Stimulated activated CD4-positive, alpha-beta T cell treated with anti-CD3 and anti-CD28 coated beads, Interleukin-2, amount 100 ng/mL, for 24 hours (primary cell): ENCODE measurements at places on chromosomes 4 and X.

DNA sequence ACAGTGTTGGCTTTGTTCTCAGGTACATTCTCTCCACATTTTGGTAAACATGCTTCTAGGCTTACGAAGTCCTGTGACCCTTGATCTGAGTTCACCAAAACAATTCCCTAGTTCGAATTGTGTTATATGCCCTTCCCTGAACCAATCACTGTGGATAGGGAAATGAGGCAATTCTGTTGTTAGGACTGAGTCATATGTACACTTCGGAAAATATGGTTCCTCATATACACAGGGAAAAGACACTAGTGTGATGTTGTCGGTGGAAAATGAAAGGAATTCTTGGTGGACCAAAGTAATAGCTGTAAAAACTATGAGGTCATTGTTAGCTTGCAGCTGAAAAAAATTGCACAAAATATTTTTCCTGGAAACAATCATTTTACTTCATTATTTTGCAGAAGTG lies 46.6 kb upstream of the MAGEC2 start:
- DNase-seq = no peak

GRCh38 chr4:78299565-78299972 lies 242.4 kb downstream of the FRAS1 start:
- DNase-seq = no peak

GRCh38 chrX:9656277-9656676 lies 109.4 kb downstream of the GPR143 start:
- DNase-seq = no peak

DNA sequence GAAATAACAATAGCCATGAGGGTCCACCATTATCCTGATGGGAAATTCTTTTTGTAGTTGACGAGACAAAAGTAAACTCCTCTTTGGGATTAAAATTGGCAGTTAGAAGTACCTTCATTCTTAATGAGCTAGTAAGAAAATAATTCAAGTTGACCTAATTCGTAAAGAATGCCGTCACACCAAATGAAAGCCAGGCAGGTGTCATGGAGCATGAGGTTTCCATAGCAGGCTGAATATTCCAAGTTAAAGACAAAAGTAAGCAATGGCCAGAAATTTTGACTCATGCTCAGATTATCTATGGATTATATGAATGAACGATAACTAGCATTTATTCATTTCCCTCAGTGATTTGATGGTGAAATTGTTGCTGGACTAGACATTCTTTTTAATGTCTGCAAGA lies 192.2 kb upstream of the FAT1 start:
- DNase-seq = no peak

- DNase-seq = no peak
Measured at GRCh38 chrX:16745102-16745501, 25.7 kb downstream of the SYAP1 start.

- peak; percentile 49 for DNase-seq
Measured at GRCh38 chrX:104270916-104271512, 16.3 kb upstream of the ESX1 start.

DNA sequence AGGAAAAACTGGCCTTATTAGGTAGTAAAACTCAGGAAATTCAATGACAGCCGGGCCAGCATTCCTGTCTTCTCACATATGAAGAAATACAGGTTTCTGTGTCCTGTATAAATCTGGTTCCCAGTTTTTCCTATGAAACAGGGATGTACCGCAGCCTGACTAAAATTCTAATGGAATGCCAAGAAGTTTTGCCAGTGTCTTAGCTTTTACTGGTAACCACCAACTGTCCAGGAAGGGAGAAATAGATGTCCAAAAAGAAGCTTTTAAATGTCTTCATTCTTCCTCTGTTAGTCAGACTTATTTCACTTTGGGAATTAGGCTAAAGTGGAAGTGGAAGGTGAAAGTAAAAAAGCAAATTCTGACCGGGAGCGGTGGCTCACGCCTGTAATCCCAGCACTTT lies 108.0 kb upstream of the TBL1X start:
- no peak for DNase-seq

GRCh38 chr4:20591571-20591970 lies 108.7 kb upstream of the PACRGL start:
- DNase-seq = no peak

DNA sequence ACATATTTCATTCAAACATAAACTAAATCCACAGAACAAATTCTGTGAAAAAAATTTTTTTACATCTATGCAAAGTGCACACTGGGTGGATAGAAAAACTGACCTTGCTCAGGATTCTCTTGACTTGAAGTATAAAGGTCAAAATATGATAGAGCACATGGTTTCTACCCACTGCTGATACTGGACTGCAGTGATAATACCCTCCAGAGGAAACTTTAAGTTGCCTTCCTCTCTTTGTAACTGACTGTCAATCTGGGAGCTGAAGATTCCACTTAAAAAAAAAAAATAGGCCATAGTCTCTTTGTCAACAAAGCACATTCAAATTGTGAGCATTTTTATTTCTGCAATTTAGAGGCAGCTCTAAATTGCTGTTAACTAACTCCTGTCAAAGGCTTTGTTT lies 3.2 kb upstream of the AMMECR1 start:
- DNase-seq = no peak

DNA sequence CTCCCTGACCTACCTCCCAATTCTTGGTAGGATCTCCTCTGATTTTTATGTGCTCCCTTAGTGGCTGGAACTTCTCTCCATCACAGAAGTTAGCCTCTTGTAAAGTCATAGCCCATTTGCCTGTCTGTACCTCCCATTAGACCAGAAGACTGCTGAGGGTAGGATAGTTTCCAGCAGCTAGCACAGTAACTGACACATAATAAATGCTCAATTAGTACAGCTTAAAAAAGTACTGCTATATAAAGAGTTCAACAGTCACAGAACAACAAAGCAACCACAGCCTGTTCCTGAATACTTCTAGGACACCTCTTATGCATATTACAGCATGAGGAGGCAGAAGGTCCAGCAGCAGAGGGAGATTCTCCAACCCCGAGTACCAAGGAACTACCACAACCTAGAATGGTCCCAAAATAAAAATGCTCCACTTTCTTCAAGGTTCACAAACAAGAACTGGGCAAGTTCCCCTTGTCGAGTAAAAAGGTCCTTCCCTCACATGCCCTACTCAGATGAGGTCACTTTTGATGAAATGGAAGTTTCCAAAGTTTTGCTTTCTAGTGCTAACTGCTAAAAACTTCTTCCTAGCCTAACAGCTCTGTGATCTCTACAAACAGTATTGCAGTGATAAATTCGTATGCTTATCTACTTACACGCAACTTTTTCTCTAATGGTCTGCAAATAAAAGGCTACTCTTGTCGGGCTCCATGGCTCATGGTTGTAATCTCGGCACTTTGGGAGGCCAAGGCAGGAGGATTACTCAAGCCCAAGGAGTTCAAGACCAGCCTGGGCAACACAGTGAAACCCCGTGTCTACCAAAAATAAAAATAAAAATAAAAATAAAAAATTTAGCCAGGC lies 12.8 kb downstream of the MECP2 start:
- no peak for DNase-seq

GRCh38 chr4:177778623-177779022 lies 336.4 kb upstream of the AGA start:
- no peak for DNase-seq

DNA sequence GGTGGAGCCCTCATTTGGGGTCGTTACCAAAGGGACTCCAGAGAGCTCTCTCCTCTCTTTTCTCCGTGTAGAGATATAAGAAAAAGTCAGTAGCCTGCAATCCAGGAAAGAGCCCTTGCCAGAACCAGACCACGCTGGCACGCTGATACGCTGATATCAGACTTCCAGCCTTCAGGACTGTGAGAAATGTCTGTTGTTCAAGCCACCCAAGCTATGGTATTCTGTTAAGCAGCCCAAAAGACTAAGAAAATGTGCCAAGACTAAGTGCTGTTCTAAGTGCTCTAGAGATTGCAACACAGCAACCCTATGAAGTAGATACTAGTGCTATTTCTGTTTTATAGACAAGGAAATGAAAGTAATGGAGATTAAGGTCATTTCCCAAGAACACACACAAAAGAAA lies 205.7 kb downstream of the CAMK2D start:
- no peak for DNase-seq

- no peak for DNase-seq
Measured at GRCh38 chr4:38322714-38323113, 341.3 kb upstream of the KLF3 start.

GRCh38 chrX:101409043-101409442 lies 1.0 kb downstream of the HNRNPH2 start:
- no peak for DNase-seq

DNA sequence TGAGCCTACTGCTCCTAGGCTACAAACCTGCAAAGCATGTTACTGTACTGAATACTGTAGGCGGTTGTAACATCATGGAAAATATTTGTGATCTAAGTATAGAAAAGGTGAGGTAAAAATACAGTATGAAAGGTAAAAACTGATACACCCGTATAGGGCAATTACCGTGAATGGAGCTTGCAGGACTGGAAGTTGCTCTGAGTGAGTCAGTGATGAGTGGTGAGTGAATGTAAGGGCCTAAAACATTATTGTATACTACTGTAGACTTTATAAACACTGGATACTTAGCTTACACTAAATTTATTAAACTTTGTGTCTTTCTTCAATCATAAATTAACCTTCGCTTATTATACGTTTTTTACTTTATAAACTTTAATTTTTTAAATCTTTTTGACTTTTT lies 3.7 kb downstream of the KIF4A start:
- DNase-seq = no peak

DNA sequence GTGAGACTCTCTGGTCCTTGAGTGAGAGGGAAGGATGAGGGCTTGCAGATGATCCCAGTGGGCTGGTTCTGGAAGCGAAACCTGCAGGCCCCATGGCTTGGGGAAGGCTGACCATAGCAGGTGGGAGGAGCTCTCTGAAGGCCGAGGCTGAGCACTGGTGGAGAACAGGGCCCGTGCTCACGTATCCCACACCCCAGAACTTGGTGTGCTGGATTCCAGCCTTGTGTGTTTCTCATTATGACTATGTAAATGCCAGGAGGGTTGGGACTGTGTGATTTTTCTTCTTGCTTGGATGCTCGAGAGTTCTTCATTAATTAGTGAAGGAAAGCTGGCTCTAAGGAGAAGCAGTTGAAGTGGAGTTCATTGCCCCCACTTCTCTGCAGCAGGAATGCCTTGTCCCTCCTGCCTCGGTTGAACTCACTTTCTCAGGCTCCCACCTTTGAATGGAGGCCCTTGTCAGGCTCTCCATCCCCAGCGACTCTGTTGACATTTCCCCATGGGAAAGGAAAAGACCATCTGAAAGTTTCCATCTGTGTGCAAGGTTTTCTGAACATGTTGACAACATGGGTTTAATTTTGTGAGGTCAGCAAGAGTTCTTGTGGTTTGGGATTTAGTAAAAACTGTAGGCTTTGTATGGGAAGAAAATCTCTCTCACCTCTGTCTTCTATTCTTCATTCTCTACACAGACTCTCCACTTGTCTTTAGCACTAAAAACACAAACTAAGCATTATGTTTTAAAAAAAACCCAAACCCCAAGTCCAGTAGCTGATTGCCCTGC lies 57.7 kb downstream of the TBL1X start:
- no peak for DNase-seq

GRCh38 chr4:156954587-156954986 lies 17.0 kb downstream of the PDGFC start:
- no peak for DNase-seq

DNA sequence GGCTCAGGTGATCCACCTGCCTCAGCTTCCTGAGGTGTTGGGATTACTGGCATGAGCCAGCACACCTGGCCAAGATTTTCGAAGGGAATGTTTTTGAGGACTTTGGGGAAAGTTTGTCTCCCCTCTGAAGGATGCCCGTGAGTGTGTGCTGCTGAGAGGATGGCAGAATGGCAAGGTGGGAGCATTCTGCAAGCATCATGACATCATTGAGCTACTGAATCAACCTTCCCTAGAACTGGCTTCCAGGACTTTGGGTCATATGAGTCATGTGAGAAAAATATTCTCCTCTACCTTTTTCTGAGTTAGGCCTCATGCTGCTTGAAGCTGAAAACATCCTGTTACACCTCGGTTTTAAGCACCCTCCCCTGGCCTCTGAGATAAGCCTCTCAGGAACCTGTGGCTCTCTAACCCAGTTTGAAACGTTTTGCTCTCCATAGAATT lies 31.0 kb downstream of the TMEM131L start:
- DNase-seq = peak; percentile 61

DNA sequence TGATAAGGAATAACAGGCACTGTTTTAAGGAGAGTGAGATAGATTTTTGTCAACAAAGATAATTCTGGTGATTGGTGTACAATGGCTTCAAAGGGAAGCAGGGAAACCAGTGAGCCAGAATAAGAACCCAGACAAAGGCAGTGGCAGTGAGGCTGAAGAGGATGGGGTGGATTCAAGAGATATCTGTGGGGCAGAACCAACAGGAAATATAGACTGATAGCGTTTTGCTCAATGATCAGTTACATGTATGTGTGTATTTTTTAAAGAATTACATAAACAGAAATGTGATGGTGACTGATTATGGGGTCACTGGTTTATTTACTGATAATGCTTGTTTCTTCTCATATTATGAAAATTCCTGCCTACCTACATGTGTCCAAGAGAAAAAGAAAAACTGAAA lies 66.4 kb downstream of the AMMECR1 start:
- DNase-seq = no peak

DNA sequence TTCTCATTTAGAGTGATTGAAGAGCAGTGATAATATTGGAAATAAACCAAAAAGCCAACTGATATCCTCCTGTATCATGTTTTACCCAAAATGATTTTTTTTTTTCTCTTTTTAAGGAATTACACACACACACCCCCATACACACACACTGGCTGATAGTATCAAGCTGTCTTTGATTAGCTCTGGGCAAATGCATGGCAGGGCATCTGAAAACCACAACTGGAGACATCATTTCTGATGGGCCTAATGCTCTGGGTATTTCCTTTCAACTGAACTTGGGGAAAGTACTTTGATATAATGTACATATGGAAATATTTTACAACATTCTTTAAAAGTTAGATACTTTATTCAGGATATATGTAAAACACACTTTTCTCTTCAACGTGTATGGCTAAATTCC lies 14.2 kb upstream of the OSTC start:
- no peak for DNase-seq

DNA sequence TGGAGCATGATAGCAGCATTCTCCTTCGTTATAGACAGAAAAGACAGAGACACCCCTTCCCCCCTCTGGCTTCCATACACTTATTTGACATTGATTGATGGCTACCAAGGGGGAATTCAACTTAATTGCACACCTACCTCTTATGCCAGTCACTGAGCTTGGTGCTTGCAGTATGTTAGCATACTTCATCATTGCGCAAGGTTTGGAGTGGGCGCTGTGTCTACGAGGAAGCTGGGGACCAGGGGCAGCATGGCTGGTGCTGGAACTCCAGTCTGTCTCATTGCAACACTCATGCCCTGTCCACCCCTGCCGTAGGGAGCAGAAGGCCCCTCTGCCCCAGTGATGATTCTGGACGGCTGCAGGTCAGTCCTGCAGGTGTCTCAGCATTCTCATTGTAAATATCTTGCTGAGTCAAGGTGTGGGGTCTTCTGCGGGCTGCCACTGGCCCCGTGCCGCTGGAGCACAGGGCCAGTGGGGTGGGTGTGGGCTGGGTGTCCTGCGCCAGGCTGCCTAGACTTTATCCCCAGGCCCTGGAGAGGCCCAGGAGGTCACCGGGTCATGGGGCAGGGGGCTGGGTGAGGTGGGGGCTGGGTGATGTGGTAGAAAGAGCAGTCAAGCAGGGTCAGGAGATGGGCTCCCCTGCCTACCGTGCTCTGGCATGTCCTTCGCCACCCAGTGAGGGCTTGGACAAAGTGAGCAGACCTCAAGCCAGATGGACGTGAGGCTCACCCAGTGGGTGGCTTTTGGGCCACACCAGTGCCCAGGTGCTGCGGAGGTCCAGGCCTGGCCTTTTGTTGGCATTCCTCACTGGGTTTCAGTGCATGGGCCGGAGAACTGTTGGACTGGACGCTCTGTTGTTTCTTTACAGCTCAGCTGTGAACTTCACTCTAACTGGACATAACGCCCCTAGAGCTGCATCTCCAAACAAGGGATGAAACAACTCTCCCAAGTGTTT lies 85.5 kb downstream of the PSAPL1 start:
- DNase-seq = no peak
